ENCODE measurements at places on chromosomes 2 and 18.

DNA sequence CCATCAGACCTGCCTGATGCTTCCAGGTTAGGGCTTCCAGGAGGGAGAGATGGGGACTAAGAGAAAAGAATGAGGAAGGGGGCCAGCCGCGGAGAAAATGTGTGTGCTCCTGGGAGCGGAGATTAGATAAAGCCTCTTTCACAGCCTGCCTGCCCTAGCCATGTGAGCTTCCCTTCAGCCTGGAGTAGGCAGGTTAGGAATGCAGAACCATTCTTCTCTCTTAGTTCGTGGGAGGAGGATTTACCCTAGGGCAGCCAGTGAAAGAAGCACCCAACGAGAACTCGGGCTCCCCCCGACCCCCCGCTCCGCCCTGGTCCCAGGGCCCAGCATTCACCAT, 36.1 kb downstream of the POMC start:
- no peak for DNase-seq

- no peak for DNase-seq
These were observed 174.7 kb downstream of the ACKR3 start for GRCh38 chr2:236744281-236744705.

DNA sequence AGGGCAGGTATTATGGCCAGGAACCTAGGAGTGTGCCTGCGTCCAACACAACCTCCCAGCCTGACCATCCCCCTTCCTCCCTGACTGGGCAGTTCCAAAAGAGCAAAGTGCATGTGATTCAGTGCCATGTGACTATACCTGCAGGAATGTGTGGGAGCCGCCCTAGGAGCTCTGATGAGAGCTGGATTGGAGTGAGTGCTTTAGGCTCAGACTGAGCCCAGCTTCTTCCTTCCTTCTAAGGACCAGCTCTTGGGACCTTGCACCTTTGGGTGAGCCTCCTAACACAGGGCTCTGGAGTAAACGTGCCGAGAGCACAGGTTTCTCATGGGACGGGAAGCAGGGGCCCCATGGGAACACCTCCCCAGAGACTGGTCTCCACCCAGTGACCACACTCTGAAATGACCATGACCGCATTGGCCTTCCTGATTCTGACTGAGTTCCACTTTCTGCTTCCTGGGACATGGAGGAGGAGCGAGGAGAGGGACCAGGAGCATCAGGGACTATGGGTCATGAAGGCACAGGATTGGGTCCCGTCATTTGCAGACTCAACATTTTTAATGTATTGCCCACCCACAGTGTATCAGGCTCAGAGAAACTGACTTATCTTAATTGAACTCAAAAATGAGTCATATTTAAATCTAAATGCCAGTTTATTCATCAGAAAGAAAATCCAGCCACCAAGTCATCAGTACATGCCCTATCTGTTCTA, 87.8 kb upstream of the BCL2L11 start:
- no peak for DNase-seq

DNA sequence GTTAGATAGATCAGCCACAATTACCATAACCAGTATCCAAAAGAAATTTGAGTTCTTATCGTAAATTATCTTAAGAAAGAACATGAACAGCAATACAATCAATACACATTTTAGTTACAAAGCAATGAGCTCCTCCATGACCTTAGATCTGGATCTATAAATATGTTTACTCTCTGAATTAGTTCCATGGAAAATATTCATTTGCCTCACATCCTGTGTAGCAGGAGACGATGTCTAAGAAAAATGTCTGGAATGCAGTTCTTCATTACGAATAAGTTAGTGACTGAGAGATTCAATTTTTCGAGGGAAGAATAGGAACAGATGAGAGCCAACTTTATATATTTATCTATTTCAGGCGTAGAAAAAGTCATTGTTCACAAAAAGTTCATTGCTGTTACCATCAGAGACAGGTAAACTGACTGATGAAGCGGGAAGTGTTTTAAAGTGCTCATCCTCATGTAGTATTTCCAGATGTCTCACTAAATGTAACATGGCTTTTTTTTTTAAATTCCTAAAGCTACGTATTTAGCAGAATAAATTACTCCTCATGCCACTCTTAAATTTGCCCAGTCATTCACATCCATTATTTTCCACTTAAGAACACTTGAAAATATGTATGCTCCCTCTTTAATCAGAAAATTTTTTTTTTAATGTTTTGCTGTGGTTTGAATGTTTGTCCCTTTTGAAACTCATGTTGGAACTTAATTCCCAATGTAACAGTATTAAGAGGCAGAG, 106.5 kb upstream of the SCN1A start:
- no peak for DNase-seq

DNA sequence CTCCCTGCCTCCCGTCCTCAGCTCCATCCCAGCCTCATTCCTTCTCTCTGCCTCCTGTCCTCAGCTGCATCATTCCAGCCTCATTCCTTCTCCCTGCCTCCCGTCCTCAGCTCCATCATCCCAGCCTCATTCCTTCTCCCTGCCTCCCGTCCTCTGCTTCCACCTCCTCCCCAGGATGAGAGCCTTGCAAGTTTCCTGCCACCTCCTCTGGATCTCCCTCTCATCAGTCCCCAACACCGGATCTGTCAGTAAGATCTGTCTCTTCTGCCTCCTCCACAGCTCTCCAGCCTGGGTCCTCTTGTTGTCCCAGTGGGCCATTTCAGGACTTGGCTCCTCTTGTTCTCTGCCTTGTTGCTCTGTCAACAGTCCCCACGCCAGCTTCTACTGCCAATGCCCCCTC, 130.9 kb downstream of the NDUFA10 start:
- DNase-seq, result no peak

- no peak for DNase-seq
These were observed 678.8 kb downstream of the DCC start for GRCh38 chr18:53018791-53019190.

- no peak for DNase-seq
These were observed 92.6 kb downstream of the METTL4 start for GRCh38 chr18:2478662-2479061.

GRCh38 chr2:207239754-207240494, 74.2 kb upstream of the KLF7 start:
- DNase-seq, result no peak

DNA sequence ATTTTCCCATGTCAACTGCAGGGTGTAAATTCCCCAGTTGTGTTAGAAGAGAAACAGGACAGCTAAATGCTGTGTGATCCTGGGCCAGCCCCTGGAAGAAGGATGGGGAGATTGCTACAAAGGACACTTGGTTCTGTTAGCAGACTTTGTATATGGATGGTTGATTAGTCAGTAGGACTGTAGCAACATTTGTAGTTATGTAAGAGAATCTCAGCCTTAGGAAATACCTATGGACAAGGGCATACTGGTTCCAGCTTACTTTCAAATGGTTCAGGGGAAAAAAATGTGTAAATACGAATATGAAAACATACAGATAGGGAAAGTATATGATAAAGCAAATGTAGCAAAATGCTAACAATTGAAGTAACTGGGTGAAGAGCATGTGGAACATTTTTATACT, 47.6 kb downstream of the GNAL start:
- no peak for DNase-seq

GRCh38 chr2:18991177-18992168, 366.9 kb downstream of the OSR1 start:
- no peak for DNase-seq

- no peak for DNase-seq
These were observed 286.8 kb downstream of the MYCN start for GRCh38 chr2:16226943-16227664.

DNA sequence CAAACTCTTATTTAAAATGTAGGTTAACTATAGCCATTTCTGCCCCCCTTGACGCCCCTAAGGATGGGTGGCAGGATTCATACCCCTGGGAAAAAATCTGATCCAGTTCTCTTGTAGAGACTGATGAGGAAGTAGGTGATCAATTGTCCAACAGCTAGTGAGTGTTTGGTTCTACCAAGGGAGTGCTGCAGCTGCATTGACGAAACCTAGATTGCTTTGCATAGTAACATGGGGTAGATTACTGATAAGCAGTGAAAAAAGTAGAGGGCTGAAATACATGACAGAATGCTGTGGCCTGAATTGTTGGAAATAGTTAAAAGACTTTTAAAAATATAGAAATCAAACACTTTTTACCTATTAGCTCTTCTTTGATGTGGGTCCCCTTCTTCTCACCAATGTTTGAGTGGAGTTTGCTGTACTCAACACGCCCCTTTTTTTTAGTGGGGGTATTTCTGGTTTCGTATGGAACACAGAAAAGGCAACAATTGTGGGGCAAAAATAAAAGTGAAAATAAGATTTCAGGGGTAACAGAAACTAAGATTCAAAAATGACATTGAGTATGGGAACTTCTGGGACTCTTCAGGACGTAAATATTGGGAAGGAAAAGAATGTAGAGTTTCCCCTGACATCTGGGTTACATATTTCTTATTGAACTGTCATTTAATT, 66.2 kb downstream of the MAIP1 start:
- no peak for DNase-seq

- no peak for DNase-seq
These were observed 39.2 kb downstream of the GALNT1 start for GRCh38 chr18:35620765-35621164.

GRCh38 chr18:27363872-27364271, 178.8 kb upstream of the CHST9 start:
- DNase-seq, result no peak

DNA sequence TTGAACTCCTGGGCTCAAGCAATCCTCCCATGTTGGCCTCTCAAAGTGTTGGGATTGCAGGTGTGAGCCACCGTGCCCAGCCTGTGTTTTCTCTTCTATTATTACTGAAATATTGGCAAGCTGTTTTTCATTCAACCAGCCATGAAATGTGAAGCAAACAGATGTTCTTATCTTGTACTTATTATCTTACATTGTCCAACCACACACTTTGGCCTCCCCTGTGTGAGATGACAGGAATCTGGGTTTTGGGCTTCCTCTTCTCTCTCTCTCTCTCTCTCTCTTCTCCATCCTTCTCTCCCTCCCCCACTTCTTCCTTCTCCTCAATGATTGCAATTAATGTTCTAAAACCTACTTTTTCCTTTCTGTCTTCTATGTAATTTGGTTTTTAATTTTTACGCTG, 33.1 kb downstream of the RAMP1 start:
- no peak for DNase-seq

DNA sequence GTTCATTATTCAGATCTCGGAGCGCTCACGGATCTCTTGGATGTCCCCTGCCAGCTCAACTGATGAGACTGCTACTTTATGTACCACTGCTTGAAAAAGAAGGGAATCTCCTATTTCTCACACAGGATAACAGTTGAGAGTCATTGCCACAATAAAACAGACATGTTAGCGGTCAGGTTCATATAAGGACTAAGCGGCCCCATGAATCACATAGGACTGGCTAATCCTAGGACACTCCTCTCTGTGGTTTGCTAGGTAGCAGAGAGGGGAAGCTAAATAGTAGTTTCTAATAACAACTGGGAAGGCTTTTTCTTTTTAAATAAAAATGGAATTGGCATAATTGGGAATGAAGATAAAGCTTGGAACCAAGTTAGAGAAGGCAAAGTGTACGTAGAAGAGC, 15.9 kb upstream of the TGFA start:
- no peak for DNase-seq

DNA sequence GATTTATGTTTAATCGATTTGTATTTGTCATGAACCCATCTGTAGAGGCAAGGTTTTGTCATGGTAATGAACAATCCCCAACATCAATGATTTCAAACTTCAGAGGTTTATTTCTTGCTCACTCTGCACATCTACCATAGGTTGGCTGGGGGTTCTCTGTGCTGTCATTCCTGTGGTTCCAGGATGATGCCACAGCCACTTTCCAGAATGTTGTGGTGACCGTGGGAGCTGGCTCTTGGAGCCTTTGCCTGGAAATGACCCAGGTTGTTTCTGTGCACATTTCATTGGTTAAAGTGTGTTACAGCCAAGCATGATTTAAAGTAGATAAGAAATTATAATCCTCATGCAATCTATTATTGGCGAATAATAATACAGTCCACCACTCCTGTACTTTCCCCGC, 28.2 kb upstream of the EPAS1 start:
- DNase-seq, result no peak

- DNase-seq, result no peak
These were observed 64.3 kb downstream of the HNMT start for GRCh38 chr2:138028538-138028937.

DNA sequence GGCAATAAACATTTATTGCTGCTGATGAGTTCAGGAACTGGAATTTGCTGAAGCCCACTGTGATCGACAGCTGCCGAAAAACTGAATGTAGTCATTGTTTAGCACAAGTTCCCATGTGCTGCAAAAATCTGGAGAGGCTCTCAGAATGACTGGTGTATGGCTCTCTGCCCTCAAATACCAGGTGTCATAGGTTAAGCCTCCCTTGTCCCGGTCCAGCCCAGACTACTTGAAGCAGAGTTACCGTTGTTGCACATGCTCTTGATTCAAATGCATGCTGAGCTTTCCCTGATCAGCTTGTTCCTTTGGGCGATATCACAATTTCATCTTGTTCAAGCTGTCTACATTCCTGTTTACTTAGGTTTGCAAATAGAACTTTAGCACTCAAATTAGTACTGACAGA, 625.2 kb downstream of the CPS1 start:
- DNase-seq, result no peak

- no peak for DNase-seq
These were observed at the start of gene ZBTB7C for GRCh38 chr18:48408727-48409590. Gene ZBTB7C, minus strand, starts transcription at chr18:48409383.

GRCh38 chr2:56889738-56890137, 705.9 kb downstream of the CCDC85A start:
- DNase-seq, result no peak

GRCh38 chr18:12593866-12594265, 64.0 kb downstream of the SPIRE1 start:
- no peak for DNase-seq

- no peak for DNase-seq
These were observed 1.2 kb upstream of the SLC1A4 start for GRCh38 chr2:64987956-64988419.

DNA sequence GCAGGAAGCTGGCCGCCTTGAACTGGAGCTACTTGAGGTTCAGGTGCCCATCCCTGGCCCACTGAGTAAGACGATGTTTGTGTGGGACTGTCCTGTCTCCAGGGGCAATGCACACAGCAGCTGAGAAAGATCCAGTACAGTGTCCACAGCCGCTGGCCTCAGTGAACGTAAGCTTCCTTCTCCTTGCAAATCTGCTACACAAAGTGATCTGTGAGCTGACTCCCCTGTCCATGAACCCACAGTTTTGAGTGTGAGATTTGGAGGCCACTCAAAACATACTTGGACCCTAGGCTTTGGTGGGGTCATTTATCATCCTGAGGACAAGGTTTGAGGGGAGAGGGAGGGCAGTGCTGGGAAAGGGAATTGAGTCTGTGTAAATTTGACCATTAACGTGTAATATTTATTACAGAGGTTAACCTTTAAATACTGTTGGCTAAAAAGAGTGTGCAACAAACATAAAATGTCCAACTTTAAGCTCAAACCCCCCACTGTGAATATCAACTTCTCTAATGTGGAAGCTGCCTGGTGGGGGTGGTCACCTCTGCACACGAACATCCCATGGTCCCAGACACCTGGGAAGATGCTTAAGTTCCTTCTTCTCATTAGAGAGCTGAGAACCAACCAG, 4.9 kb upstream of the CYS1 start:
- DNase-seq, result no peak
